ENCODE measurements at places on chromosomes 7 and 10. TPM values are rescaled to one million over a fixed set of nuclear protein-coding genes. Genes with fewer than 3 reads are reported as not detected.

DNA sequence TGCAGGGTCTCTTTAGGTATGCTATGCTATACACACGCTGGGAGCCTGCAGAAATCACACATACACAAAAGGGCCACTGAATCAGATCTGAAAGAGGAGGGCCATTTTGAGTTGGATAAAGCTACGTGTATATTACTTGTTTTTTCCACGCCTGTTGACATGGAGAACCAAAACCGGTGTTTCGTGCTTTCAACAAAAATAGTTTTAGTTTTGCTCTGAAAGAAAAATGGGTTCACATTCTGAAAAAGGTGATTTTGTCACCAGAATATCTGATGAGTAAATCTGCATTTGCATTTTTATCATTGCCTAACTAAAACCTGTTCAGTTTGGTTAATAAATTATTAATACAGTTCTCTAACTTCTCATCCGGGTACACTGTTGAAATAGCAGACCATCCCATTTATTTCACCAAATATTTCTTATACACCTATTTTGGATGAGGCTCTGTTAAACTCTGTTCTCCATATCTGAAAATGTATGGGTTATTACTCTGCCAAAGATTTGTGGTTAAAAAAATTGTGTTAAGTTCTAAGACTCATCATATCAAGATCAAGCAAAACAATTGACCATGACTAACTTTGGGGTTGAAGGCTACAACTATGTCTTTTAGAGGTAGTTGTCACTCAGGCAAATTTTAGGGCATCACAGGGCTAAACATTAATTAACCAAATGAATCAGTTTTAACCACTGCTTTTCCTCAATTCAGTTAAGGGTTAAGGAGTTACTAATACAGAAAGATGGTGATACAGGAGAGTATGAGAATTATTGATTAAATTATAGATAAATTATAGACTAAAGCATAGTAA is 101.2 kb upstream of the RPA3 start:
- no peak for DNase-seq

- no peak for DNase-seq
These were observed 2.3 kb upstream of the CHN2 start for GRCh38 chr7:29192323-29192722.

SH2D4B gene
- polyA plus RNA-seq, result 0.10 TPM

DNA sequence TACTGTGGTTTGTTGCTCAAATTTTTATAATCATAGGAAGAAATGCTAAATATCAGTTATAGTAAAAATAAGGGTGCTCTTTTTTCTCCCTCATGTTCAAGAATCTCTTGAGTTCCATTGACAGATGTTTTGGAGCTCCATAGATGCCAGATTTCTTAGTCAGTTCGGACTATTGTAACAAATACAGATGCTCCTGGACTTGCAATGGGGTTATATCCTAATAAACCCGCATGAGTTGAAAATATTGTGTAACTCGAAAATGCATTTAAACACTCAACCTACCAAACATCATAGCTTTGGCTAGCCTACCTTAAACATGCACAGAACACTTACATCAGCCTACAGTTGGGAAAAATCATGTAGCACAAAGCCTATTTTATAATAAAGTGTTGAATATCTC is 100.7 kb upstream of the CSTF2T start:
- DNase-seq, result no peak

CYP2C19 gene
- 0.14 TPM for polyA plus RNA-seq

CALHM1 gene
- 0.06 TPM for polyA plus RNA-seq

DNA sequence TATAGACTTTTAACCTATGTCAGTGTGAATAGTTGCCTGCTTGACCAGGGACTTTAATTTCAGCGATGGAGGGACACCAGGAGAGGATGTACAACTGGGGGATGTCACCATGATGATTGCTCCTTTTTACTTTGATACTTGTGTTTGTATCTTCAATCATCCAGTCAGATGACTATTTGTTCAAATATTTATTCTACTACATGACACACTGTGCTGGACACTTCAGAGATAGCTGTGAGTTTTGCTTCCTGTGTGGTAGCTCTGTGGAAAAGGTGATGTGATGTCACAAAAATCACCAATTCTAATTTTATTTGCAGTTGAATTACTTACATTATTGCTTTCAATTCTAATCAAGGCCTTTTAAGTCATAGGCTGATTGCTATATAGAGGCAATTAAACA is 62.7 kb upstream of the CREB5 start:
- DNase-seq, result no peak

DNA sequence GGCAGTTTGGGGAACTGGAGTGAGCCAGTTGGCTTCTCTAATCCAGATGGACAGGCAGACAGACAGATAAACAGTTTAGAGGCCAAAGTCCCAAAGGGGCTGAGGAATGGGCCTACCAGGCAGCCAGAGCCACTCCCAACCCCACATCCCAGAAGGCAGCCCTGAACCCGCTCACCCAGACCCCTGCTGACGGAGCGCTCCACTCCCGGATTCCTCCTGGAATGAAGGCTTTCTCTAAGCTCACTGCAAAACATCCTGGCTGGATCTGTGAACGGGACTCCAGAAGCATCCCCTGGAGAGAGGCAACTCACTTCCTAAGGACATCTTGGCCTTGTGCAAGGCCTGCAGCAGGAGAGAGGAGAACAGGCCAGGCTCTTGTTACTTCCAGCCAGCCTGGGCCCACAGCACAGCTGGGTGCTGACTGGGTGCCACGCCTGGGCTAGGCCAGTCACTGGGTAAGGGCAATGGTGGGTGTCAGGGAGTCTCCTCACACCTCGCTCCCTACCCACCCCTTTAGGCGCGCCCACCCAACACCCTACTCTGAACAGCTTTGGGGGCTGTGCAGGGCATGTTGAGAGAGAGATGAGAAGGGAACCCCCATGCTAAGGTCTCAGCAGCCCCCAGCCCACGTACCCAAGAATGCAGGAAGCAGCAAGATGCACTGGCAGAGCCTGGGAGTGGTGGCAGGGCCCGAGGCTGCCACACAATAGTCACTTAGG is 168.6 kb upstream of the ZMIZ1 start:
- DNase-seq, result no peak
